ENCODE measurements at places on chromosomes 5 and 9. TPM values are rescaled to one million over a fixed set of nuclear protein-coding genes. Genes with fewer than 3 reads are reported as not detected.

The SLC25A51 gene
- polyA plus RNA-seq = 5.1 TPM

GRCh38 chr5:994821-995220 is 13.8 kb upstream of the NKD2 start:
- DNase-seq = no peak

The VCAN gene
- 0.84 TPM for polyA plus RNA-seq

The FAM78A gene
- 0.76 TPM for polyA plus RNA-seq

GRCh38 chr5:68591850-68592249 is 376.3 kb downstream of the PIK3R1 start:
- no peak for DNase-seq

The MCCC2 gene
- 12.5 TPM for polyA plus RNA-seq

Data from pancreas (tissue), 10 donors.